SK-MEL-5 (cell line): ENCODE measurements at places on chromosomes 12 and 14. TPM values are rescaled to one million over a fixed set of nuclear protein-coding genes. Genes with fewer than 3 reads are reported as not detected.

Gene SLC8A3
- total RNA-seq = not detected in 2 replicates

Gene NT5DC3
- 34.6 and 37.9 TPM in 2 replicates for total RNA-seq

Gene TRMT5
- total RNA-seq = 12.6 and 22.7 TPM in 2 replicates

Gene ZBTB42
- total RNA-seq = 5.2 and 5.4 TPM in 2 replicates

Gene SLC6A13
- total RNA-seq = 0.08 TPM in 1 of 2 replicates, not detected in the other

Gene MYH7
- total RNA-seq = 0.05 TPM in 1 of 2 replicates, not detected in the other

Gene OR4E2
- not detected in 2 replicates for total RNA-seq

Gene NCKAP5L
- 29.2 and 29.6 TPM in 2 replicates for total RNA-seq

Gene NOS1
- total RNA-seq = not detected in 2 replicates

Gene CLEC14A
- not detected in 2 replicates for total RNA-seq

Gene MBD6
- total RNA-seq = 6.6 and 6.8 TPM in 2 replicates

Gene SYT10
- total RNA-seq = not detected in 2 replicates

Gene CAPRIN2
- total RNA-seq = 15.6 and 22.2 TPM in 2 replicates

Gene NELL2
- 0.21 and 0.45 TPM in 2 replicates for total RNA-seq

Gene FOXG1
- total RNA-seq = not detected in 2 replicates

Gene IGF1
- 6.0 and 7.5 TPM in 2 replicates for total RNA-seq

Gene B3GNT4
- total RNA-seq = 0.05 and 0.21 TPM in 2 replicates

Gene SERPINA12
- total RNA-seq = not detected in 2 replicates

Gene CD69
- total RNA-seq = not detected in 2 replicates

Gene ACRBP
- 0.21 and 0.37 TPM in 2 replicates for total RNA-seq

Gene JPH4
- not detected in 2 replicates for total RNA-seq

Gene NRIP2
- 0.05 TPM in 1 of 2 replicates, not detected in the other for total RNA-seq

Gene OSGEP
- 10.6 and 15.9 TPM in 2 replicates for total RNA-seq

Gene TEDC1
- total RNA-seq = 15.1 and 18.6 TPM in 2 replicates

Gene SMIM41
- total RNA-seq = not detected in 2 replicates

Gene SSPN
- total RNA-seq = 2.2 and 2.9 TPM in 2 replicates

Gene TPPP2
- total RNA-seq = not detected in 2 replicates

Gene EID3
- total RNA-seq = 2.1 and 3.0 TPM in 2 replicates

Gene SLC6A15
- 101 and 103 TPM in 2 replicates for total RNA-seq

Gene SUOX
- total RNA-seq = 11.2 and 16.1 TPM in 2 replicates
